GM23248 (cell line): ENCODE measurements at places on chromosomes 12 and 14.

DNA sequence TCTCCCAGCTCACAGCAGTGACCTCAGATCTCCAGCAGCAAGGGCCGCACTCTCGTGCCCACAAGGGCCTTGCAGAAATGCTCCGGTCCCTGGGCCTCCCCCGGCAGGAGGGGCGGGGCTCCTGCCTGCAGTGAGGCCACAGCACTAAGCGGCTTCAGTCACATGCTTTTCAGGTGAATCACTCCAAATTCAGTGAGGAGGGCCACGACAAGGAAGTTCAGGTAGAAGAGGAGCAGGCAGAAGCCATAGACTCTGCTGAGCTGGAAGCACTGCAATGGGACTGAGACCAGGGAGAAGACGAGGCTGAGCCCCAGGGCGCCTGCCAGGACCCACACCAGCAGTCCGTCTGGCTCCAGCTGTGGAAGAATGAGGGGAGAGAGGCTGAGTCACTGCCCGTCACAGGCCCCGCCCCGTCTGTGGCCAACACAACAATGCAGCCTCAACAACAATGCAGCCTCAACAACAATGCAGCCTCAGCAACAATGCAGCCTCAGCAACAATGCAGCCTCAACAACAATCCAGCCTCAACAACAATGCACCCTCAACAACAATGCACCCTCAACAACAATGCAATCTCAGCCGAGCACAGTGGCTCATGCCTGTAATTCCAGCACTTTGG is 35.2 kb downstream of the SLC8B1 start:
- DNase-seq: peak; percentile 91

- no peak for DNase-seq
Observed at GRCh38 chr14:68364792-68365192, 428.1 kb downstream of the ZFP36L1 start.

GRCh38 chr12:115227137-115227615 is 543.2 kb upstream of the TBX3 start:
- DNase-seq: peak; percentile 97

GRCh38 chr12:80892597-80893445 is 44.9 kb downstream of the LIN7A start:
- DNase-seq: peak; percentile 58

- DNase-seq: no peak
Observed at GRCh38 chr12:91267039-91267438, 84.4 kb upstream of the DCN start.

GRCh38 chr12:19659501-19659900 is 220.2 kb downstream of the AEBP2 start:
- no peak for DNase-seq

GRCh38 chr12:112190231-112191025 is 65.1 kb downstream of the TRAFD1 start:
- DNase-seq: no peak

DNA sequence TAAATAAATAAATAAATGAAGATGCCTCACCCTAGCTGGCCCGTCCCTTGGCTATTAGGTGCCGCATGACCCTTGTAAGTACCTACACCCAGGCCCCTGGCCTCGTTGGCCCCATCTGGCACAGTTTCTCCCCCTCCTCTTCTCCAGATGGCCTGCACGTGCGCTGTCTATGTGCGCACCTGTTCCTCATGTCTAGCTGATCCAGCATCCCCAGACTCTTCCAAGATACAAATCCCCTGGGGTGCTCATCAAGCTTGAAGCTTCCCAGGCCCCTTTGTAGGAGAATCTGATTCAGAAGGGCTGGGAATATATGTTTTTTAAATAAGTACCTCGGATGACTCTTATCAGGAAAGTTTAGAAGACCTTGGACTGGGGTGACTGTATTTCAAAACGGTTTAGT is 133.3 kb downstream of the CHST11 start:
- no peak for DNase-seq

DNA sequence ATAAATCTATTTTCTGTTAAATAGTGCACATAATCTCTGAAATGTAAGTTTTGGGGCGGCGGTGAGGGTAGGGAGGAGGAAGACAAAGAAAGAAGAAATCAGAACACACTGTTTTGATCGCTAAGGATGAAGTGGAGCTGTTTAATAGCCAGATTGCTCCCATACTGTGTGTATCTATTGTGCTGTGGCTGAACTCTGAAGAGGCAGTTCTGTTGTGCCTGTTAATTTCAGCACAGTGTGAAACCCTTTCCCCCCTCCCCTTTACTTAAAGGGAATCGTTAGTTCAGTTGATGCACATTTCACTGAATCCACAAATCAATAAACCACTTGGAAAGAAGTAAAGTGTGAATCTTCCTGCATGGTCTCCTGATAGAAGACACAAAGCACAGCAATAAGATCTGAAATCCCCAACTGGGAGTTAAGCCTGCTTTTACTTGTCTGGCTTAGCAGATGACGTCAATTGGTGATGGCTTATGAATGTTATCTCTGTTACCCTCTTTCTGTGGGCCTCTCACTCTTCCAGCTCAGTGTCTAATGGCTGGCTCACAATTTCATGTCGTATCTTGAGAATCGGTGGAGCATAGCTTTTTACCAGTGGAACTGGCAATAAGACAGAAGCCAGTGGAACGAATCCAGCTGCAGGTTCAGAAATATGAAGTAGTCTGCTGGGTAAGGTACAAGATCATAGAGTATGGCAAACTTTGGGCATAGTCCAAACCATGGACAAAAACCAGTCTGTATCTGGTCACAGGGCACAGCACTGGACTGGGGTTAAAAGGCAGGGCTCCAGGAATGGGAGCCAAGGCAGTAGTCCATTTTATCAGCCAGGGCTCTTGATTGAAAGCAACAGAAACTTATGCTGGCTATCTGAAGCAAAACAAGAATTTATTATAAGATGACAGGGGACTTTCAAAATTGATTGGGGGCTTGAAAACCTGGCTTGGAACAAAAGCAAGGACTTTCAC is 413.5 kb upstream of the SEL1L start:
- no peak for DNase-seq

GRCh38 chr12:80226576-80226975 is 127.2 kb downstream of the OTOGL start:
- DNase-seq: peak; percentile 69

DNA sequence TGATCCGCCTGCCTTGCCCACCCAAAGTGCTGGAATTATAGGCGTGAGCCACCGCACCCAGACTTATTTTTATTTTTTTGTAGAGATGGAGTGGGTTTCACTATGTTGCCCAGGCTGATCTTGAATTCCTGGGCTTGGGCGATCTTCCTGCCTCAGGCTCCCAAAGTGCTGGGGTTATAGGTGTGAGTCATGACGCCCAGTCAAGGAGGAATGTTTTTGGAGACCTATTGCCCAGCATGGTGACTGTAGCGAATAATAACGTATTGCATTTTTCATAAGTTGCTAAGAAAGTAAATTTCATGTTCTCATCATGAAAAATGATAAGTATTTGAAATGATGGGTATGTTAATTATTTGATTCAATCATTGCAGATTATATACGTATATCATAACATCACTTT is 46.5 kb downstream of the TEAD4 start:
- peak; percentile 5 for DNase-seq

DNA sequence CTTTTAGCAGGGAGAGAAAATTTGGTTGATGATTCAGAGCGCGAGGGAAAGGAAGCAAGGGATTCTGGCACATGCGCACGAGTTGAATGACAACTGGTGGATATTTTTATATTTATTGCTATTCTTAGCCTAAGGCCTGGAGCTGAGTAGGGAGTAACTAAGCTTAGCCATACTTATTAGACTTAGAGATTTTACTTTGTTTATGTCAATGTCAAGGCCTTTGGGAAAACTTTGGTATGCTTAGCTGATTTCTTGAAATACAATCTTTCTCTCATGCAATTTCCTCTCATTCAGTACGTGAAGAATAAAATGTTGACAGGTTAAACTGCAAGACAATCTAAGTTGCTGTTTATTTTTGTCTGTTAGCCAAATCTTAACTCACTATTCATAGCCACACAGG is 101.1 kb downstream of the CRADD start:
- peak; percentile 95 for DNase-seq

GRCh38 chr14:78278464-78279250 is 108.5 kb downstream of the NRXN3 start:
- no peak for DNase-seq

- no peak for DNase-seq
Observed at GRCh38 chr14:99818503-99819036, 25.4 kb downstream of the EML1 start.

DNA sequence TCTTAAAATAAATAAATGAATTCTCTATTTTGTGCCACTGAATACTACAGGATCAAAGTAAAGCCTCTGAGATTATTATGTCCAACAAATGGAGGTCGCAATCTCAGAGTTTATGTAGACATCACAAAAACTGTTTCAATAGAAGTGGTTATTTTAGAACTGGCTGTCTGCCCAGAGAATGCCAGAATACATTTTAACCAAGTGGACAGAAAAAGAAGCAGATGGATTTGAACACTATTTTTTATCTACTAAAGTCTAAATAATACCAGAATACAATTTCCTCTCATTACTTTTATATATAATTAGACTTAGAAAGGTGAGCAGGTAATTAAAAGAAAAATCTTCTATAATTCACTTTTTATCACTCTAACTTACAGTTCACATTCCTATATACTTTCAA is 118.3 kb downstream of the MED13L start:
- peak; percentile 63 for DNase-seq

DNA sequence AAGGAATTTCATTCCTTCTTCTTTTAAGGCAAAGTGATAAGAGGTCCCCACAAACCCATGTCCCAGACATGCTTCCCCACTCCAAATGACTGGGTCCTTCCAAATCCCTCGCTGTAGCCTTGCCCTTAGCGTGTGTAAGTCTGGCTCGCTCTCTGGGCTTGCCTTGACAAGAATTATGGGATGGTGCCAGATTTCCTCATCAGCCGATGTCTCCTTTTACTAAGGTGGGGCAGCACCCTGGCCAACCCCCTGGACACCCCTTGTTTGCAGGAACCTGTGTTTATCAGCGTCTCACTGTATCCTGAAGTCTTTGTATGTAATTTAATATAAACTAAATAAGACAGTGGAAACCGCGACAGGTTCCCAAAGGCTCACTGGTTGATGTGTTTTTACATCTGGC is 493.3 kb downstream of the EGLN3 start:
- DNase-seq: no peak
